ENCODE measurements at places on chromosomes 6 and 20. TPM values are rescaled to one million over a fixed set of nuclear protein-coding genes. Genes with fewer than 3 reads are reported as not detected.

Gene MYB
- 5.6 TPM for total RNA-seq

Gene ADGRG6
- 139 TPM for total RNA-seq

Gene NHSL1
- 86.5 TPM for total RNA-seq

Gene TMEM14B
- 56.2 TPM for total RNA-seq

Gene LIN28B
- total RNA-seq, result 38.8 TPM

Gene ANKS1A
- 39.3 TPM for total RNA-seq

DNA sequence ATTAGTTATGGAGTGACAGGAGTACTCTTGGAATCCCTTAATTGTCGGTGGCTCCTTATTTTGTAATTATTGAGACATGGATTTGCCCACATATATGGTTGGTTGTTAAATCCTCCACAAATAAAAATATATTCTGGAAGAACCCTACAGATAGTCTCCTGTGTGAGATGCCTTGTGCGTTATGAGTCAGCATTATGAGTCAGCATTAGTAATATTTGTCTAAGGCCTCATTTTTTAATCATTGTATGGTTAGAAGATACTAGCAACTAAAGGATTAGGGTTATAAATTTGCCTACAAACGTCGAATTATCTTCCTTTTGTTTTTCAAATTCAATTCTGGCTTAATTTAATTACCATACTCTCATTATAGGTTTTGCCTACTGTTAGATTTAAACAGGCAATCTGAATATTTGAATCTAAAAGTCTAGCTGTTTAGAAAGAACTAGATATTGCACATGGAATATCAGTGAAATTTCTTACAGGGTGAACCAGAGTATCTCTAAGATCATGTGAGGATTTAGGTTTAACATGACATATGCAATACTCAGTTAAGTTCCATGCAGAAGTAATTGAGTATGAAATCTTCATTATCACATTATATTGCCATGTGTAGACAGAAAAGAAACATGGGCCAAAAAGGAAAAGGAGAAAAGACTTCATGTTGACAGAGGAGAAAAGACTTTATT, 5.9 kb downstream of the C6orf58 start:
- DNase-seq, result no peak

DNA sequence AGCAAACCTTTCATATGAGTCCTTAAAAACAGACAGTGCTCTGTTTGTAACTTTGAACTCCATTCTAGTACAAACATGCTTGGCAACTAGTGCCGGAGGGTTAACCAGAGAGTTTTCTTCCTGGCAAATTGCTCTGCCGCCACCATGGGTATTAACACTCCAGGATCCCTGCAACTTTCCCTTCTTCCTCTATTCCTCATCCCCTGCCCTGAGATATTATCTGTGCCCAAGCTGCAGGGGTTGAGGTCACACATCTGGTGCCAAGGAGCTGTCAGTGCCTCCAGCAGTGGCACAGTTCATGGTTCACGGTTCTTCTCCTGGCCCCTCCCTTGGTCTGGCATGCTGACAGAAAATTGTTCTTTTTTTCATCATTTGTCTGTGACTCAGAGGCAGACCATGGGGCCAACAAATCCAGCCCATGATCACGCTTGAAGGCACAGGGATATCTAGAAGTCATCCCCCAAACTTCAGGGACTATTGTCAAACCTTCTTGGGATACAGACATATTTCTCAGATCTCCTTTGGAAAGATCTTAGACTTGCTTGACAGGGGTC, 77.5 kb downstream of the ATXN1 start:
- DNase-seq, result no peak

- DNase-seq, result no peak
Measured at GRCh38 chr20:23122321-23122720, 36.2 kb upstream of the CD93 start.

DNA sequence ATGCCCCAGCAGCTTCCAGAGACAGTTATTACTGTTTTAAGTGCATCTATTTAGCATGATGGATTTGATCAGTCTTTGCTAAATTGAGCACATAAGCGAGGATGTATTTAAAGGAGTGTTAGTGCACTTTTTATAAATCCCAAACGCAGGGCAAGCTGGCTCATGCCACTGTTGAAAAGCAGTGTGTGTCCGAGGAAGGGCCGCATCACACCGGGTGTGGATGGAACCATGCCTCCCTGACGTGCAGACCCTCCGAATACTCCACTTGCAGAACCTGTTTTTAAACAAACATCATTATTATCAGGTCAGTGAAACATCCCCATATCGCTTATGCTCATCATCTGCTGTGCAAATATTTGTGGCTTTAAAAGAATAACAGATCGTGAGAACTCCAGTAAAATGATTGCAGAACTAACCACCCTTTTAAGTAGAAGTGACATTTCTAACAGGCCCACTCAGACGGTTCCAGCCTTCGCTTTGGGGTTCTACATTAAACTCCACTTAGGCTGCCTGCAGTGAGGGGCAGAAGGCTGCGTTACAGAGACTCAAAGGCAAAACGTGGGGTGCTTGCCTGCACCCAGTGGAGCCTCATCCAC, 190.1 kb downstream of the CDH4 start:
- no peak for DNase-seq

Gene FAM83B
- total RNA-seq, result 17.4 TPM

GRCh38 chr20:50193199-50193835, 2.7 kb downstream of the CEBPB start:
- no peak for DNase-seq

Gene WFDC10B
- total RNA-seq, result not detected

- no peak for DNase-seq
Measured at GRCh38 chr6:68777956-68778355, 142.9 kb downstream of the ADGRB3 start.

- no peak for DNase-seq
Measured at GRCh38 chr6:99613409-99613704, 6.7 kb downstream of the PRDM13 start.

Gene SNRPB2
- total RNA-seq, result 67.2 TPM

DNA sequence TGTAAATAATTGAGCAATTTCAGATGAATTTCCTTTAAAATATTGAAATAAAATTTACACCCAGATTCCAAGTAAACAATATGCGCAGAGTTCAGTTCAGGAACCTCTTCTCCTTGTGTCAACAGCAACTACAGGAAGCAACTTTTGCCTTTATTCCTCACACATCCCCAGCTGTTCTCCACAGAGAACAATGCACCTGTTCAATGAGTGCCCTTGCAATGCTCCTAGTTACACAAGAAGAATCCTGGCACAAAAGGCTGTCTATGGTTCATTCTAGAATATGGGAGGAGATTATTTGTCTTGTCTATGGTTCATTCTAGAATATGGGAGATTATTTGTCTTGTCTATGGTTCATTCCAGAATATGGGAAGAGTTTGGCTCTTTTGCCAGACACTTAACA, 454.9 kb downstream of the BTBD3 start:
- no peak for DNase-seq

- no peak for DNase-seq
Measured at GRCh38 chr6:170134471-170135440, 156.1 kb downstream of the DLL1 start.

Gene SNAP91
- 1.7 TPM for total RNA-seq

GRCh38 chr6:123575188-123575587, 61.6 kb downstream of the TRDN start:
- no peak for DNase-seq

DNA sequence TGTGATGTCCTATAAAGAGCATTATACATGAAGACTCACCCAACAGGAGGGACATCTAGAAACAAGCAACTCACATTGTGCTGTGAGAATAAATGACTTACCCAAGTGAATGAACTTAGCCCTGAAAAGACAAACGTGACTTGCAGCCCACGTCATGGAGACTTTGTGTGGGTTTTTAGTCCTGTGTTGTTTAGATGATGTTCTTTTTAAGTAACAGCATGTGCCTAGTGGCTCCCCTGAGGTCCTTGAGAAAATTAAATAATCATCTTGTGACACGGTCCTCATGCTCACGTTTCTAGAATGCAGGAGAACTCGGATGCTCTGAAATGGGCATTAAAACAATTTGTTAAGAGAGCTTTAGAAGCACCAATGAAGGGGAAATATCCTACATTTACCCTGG, 165.1 kb downstream of the SASH1 start:
- no peak for DNase-seq

Gene MYH7B
- total RNA-seq, result 0.98 TPM

Gene TREML1
- total RNA-seq, result not detected

Gene CFB
- 3.9 TPM for total RNA-seq

Gene GATA5
- 3.8 TPM for total RNA-seq

DNA sequence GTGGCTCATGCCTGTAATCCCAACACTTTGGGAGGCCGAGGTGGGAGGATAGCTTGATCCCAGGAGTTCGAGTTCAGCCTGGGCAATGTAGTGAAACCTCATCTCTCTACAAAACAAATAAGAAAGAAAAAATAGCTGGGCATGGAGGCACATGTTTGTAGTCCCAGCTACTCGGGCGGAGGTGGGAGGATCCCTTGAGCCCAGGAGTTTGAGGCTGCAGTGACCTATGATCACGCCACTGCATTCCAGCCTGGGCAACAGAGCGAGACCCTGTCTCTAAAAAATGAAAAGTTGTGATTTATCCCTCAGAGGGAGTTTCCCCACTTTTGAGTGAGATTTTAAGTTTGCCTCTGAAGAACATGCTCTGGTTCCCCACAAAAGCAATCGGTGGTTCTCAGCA, 17.4 kb upstream of the BMP7 start:
- DNase-seq, result no peak

DNA sequence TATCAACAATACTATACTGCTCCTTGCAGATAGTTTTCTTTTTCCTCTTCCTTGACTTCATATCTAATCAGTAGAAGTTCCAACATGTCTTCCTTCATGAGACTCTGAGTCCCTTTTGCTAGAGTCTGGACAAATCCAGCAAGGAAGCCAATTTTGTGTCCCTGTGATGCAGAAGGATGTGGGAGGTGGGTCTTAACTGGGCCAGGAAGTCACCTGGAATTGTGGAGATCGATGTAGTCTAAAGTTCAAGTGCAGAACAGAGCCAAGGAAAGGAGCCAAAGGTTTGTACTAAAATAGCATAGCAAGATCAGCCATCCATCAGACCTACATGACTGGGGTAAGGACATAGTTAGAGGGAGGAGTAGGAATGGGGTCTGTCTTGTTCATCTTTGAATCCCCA, 37.6 kb downstream of the SPTLC3 start:
- DNase-seq, result no peak

All from progenitor cell of endocrine pancreas (in vitro differentiated cells).